HL-60 (cell line): ENCODE measurements at places on chromosomes 7 and 10.

DNA sequence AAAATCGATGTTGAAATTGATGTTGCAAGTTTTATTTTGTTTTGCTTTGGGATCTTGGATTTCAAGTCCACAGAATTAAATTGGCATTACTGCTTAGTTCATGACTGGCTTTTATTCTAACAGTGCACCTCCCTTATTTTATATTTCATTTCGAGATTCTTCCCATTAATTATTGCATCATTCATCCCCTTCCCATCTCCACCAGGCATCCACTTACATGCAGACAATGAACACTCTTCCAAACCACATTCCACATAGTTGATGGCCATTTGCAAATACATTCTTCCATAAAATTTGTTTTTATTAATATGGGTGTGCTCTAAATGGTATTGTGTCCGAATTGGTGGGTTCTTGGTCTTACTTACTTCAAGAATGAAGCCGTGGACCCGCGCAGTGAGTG is 15.6 kb upstream of the SCIN start:
- no peak for DNase-seq

GRCh38 chr7:29332875-29333855 is 138.6 kb downstream of the CHN2 start:
- DNase-seq: no peak

DNA sequence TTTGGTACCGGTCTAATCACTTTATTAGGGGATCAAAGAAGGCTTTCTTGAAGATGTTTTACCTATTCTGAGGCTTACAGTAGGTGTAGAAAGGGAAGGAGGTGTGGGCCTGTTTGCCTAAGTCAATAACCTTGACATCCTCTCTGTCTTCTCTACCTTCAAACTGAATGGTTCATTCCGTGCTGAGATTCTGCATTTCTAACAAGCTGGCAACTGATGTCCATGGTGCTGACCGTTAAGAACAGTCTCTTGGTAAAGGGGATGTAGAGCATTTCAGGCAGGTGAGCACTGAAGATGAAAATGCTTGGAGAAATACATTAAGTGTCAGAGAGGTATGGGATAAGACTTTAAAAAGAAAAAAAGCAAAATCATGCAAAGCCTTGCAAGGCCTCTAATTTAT is 51.5 kb upstream of the DGKB start:
- DNase-seq: no peak

DNA sequence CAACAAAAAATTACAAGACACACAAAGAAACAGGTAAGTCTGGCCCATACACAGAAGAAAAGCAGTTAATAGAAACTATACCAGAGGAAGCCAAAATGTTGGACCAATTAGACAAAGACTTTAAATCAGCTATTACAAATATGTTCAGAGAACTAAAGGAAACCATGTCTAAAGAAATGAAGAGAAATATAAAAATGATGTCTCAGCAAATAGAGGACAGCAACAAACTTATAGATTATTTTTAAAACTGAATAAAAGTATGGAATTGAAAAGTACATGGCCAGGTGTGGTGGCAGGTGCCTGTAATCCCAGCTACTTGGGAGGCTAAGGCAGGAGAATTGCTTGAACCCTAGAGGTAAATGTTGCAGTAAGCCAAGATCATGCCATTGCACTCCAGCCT is 58.5 kb downstream of the LHFPL3 start:
- DNase-seq: no peak

GRCh38 chr7:79504607-79505389 is 51.3 kb upstream of the MAGI2 start:
- no peak for DNase-seq

GRCh38 chr7:28572321-28573058 is 160.2 kb downstream of the CREB5 start:
- DNase-seq: no peak

- DNase-seq: no peak
These were observed 675.4 kb upstream of the AUTS2 start for GRCh38 chr7:68922850-68923249.

DNA sequence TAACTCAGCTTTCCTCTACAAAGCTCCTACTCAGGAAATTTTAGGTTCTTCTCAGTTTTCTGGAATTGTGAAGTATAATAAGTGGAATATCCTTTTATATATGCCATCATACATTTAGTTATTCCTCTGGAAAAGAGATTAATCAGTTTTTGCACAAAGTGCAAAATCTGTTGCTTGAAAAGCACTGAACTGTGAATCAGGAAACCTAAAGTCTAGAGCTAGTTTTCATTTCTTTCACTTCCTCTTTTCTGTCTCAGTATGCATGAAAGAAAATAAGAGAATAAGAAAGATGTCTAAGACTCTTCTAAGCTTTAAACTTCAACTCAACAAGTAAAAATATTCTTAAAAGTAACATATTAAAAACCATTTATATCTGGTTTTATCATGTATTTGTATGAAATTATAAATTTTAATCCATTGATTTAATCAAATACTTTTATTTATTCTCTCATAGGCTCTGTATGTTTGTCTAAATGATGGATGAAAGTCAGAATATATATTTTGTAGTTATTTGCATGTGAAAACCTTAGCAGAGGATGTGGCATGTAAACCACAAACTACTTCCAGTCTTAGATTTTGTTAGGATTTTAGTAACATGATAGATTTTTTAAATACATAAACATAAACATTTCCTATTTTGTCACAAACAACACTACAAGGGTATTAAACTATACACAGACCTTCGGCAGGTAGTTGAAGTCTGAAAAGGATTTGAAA is 1073.0 kb downstream of the XPNPEP1 start:
- no peak for DNase-seq
